ENCODE measurements at places on chromosomes 7 and 10.

DNA sequence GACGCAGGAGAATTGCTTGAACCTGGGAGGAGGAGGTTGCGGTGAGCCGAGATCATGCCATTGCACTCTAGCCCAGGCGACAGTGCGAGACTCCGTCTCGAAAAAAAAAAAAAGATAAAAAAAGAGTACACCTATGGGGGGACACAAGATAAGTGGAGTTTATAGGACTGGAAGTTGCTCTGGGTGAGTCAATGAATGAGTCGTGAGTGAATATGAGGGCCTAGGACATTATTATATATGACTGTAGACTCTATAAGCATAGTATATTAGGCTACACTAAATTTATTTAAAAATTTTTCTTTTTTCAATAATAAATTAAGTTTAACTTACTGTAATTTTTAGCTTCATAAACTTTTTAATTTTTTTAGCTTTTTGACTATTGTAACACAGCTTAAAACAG, 19.4 kb upstream of the SGCE start:
- DNase-seq: no peak

GRCh38 chr7:117020591-117020973, 67.3 kb downstream of the ST7 start:
- DNase-seq: no peak

DNA sequence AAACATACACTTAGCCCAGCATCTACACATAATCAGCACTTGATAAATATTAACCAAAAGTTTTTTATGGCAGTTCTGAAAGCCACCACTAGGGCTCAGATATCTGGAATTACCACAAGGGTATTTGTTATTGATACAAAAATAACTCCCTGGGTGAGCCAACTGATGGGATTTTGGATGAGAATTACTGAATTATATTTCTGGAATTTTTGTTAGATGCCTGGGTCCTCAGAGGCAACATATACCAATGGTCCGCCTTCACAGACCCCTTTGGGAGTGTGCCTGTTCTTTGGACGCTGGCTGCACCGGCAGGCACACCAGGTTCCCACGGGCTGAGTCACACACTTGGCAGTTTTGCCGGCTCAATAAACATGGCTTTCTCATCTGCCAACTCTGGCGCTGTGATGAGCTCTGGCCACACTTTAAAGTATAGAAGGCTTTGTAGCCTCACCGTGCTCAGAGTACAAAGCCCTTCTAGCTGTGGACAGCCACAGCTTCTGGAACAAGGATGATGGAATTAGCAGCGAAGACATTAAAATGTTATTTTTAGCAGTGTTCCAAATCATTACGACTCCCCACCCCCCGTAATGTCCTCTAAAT, 24.5 kb upstream of the EEPD1 start:
- DNase-seq: peak; percentile 65

DNA sequence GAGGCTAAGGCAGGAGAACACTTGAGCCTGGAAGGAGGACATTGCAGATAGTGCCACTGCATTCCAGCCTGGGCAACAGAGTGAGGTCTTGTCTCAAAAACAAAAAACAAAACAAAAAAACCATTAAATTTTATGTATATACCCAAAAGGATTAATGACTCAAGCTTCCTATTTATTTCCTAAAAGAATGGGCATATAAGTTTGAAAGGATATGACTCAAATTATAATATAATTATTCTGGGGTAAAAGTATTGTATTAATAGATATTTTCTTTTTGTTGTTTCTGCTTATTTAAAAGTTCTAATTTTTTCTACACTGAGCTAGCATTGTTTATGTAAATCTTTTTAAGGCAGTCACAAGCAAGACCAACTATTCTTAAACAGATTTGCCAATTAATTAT, 42.2 kb upstream of the CABCOCO1 start:
- no peak for DNase-seq

DNA sequence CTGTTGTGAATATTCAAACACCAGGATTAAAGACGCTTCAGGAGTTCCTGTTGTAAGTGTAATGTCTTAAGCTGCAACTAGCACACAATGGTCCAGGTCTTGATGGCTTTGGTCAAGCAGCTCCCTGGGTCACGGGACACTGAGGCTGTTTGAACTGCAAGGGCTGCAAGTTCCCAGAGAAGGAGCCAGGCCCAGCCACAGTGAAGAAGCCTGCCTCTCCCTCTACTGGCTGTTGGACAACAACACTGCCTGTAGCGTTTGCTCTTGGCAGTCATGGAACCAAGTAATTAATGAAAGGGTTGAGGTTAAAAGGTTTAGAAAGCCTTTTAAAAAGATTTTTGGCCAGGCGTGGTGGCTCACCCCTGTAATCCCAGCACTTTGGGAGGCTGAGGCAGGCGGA, 31.9 kb upstream of the GUSB start:
- no peak for DNase-seq

GRCh38 chr10:128150561-128150960, 24.3 kb upstream of the MKI67 start:
- no peak for DNase-seq

DNA sequence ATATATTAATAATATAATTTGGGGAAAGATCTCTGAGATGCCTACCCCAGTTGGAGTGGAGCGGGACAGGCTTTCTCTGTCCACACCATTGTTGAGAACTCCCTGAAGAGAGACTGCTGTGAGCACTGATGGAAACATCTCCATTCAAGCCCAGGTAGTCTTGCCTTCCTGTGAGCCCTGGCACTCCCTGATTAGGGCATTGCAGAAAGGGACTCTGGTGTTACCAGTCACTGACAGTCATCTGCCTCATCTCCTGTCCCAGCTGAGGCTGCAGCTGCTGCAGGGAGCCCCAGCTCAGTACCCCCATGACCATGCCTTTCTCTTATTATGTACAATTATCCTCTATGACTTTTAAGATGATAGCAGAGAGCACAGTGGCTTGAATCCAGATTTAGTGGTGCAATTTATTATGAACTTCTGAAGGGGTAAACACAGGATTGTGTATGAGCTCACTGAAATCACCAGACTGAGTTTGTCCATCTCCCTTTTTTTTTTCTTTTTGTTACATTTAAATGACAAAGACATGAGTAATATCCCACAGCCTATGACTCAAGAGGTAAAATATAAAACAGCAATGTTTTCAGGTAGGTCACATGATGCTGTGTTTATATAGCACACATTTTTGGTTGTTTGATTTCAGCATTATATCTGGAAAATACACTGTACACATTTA, 236.9 kb downstream of the SLC25A13 start:
- DNase-seq: peak; percentile 59

DNA sequence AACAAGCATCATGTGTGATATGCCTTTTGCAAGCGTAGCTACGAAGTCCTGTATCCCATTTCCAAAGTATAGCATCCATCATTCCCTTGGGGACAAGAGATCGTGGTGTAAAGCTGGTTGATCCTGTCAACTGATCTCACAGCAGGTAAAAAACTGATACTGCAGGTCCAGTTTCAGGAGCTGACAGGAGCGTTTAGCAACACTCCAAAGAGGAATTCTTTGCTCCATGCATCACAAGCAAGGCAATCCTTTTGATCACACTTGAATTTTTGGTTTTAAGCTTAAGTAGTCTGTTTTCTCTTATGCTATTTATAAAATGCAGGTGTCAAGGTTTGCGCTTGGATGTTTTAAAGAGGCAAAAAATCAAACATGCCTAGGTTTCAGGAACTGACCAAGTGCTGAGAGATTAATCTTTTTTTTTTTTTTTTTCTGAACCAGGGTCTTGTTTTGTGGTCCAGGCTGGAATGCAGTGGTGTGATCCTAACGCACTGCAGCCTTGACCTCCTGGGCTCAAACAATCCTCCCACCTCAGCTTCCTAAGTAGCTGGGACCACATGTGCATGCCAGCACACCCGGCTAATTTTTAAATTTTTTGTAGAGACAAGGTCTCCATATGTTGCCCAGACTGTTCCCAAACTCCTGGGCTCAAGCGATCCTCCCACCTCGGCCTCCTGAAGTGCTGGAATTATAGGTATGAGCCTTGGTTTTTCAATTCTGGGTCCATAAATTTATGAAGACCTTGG, 1.8 kb upstream of the ZDHHC4 start:
- DNase-seq: no peak

- peak; percentile 51 for DNase-seq
Measured at GRCh38 chr10:361203-362081, 226.2 kb downstream of the ZMYND11 start.

- no peak for DNase-seq
Measured at GRCh38 chr7:134802762-134803161, 23.3 kb downstream of the CALD1 start.

DNA sequence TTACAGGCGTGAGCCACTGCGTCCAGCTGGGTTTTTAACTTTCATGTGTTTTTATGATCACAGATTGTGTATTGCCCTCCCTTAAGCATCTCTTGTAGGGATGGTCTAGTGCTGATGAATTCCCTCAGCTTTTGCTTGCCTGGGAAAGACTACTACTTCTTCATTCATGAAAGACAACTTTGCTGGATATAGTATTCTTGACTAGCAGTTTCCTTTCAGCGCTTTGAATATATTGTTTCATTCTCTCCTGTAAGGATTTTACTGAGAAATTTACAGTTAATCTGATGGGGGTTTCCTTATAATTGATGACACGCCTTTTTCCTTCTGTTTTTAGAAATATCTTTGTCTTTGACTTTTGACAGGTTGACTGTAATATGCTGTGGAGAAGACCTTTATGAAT, 33.2 kb downstream of the STK31 start:
- DNase-seq: no peak

GRCh38 chr10:110980807-110981206, 61.4 kb downstream of the SHOC2 start:
- DNase-seq: no peak

GRCh38 chr7:116616555-116617059, 55.4 kb upstream of the MET start:
- DNase-seq: no peak

DNA sequence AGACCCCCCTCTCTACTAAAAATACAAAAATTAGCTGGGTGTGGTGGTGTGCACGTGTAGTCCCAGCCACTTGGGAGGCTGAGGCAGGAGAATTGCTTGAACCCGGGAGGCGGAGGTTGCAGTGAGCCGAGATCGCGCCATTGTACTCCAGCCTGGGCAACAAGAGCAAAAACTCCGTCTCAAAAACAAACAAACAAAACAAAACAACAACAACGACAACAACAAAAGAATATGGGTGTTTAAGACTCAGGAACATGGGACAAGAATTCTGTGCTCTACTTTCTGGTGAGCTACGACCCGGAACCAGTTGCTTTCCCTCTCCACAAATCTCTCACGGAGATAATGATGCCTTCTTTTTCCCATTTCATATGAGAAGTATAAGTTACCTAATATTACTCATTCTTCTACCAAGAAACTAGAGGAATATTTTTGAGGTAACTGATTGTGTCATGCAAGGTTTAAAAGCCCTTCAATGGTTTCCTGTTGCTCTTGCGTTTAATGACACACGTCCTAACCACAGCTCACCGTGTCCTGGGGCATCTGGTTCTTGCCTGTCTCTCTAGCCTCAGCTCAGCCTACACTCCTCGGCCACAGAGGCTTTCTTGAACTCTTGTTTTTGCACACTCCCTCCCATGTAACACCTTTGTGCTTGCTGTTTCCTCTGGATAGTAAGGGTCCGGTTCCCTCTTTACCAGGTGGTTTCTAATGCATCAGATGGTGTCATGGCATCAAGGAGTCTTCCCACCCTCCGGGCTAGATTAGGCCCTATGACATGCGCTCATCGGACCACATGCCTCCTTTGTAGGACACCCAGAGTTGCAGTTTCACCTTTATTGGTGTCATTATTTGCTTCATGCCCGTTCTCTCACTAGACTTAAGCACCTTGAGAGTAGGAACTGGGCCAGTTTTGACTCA, 67.5 kb downstream of the PFKFB3 start:
- no peak for DNase-seq

GRCh38 chr7:74612015-74612829, 45.3 kb upstream of the GTF2I start:
- peak; percentile 54 for DNase-seq

GRCh38 chr10:119511828-119512515, 30.5 kb downstream of the RGS10 start:
- no peak for DNase-seq

- DNase-seq: no peak
Measured at GRCh38 chr10:113317489-113317888, 235.4 kb upstream of the HABP2 start.

DNA sequence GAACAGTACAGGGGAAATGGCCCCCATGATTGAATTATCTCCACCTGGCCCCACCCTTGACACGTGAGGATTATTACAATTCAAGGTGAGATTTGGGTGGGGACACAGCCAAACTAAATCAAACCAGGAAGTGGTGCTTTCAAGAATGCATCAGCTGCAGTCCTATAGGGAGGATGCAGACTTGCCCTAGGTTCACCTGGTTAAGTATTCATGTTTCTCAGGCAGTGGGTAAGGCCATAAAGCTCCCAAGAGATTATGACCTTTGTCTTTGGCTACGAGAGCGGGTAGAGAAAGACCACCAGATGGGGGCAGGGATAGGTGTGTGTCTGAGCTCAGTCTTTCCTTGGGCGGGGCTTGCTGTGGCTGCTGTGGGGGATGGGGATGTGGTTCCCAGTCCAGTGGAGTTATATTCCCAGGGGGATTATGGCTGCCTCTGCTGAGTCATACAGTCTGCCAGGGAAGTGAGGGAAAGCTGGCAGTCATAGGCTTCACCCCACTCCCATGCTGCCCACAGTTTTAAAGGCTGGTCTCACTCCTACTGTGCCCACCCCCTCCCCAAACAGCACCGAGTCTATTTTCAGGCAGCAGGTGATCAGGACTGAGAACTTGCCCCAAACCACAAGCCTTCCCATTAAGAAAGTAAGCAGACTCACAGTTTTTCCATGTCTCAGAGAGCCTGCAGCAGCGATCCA, 8.4 kb upstream of the R3HCC1L start:
- no peak for DNase-seq

GRCh38 chr10:71799112-71799511, 25.8 kb upstream of the VSIR start:
- no peak for DNase-seq

DNA sequence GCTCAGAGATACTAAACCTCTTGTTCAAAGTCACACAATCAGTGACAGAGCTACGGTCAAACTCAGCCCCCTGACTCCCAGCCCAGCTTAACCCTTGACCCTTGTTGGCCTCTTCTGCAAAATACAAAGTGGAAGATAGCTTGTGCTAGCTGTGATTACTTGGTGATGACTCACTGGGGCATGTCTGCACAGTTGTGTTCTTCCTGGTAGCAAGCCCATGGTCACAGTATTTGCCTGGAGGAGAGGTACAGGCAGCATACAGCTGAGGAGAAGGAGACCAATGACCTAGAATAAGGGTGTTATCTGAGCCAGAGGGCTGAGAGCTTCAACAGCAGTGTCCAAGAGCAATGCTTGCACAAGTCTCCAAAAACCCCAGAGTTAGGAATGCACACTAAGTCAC, 5.7 kb upstream of the HSPA12A start:
- no peak for DNase-seq

Measured in NCI-H1092 treated with DMSO at 0.1 percent for 48 hours (cell line).